Hepatic stellate cell (primary cell): ENCODE measurements at places on chromosomes 6 and 20.
A peak's percentile ranks its signal among the peaks of the same experiment; 100 is the strongest.

GRCh38 chr20:40959325-40960092 is 69.1 kb upstream of the TOP1 start:
- DNase-seq = no peak

DNA sequence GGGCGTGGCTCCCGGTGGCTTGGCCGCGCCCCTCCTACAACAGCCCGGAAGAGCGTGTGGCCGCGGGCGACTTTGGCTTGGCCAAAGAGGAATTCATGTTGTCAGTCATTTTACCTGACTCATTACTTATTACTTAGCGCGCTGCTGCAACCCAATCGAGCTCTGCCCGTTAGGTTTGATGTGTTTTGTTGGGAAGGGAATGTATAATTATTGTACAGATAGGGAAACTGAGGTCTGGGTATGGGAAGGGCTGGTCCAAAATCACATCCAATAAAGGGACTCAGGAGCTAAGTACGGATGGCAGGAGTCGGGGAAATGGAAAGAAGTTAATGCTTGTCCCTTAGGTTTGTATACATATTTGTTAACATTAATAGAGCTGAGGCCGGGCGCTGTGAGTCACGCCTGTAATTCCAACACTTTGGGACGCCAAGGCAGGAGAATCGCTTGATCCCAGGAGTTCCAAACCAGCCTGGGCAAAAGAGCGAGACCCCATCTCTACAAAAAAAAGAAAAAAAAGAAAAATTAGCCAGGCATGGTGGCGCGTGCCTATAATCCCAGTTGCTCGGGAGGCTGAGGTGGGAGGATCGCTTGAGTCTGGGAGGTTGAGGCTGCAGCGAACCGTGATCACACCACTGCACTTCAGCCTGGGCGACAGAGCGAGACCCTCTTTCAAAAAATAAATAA is 639 bp upstream of the ZNF335 start:
- no peak for DNase-seq

DNA sequence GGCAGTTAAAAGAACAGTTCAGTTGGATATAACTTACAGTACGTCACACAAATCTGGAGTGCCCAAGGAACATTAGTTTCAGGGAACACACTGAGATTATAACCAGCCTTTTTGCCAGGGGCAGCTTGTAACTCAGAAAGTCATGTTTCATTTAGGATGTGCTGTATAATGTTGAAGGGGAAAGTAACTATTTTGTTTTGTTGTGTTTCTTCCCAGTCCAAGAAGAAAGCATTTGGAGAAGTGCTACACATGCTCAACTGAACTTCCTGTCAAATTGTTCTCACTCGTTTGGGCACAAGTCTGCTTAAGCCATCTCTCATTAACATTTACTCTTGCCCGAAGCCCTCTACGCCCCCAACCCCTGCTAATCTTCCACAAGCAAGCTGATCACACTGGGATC is 157.9 kb downstream of the BTBD9 start:
- no peak for DNase-seq

- no peak for DNase-seq
These were observed 110.1 kb downstream of the GPR63 start for GRCh38 chr6:96727144-96727543.

DNA sequence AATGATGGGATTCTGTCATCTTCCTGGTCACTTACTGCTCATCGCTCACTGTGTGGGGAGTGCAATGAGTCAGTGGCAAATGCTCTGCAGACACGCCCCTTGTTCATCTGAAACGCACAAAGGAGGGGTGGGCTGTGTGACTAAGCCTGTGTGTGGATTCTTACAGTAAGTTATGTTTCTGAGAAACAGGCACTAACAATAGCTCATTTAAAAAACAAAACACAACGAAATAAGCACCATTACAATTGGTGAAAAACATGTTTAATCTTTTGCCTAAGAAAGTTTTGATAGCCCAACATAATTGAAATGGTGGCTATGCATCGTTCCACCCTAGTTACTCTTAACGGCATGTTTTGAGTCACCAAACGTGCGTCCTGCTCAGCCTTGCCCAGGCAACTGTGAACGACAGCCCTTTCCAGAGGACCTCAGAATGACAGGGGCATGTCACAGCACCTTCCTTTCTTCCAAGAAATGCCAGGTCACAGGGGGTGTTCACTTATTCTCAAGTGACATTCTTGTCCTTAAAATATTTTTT is 118.4 kb upstream of the SGK1 start:
- peak; percentile 73 for DNase-seq

DNA sequence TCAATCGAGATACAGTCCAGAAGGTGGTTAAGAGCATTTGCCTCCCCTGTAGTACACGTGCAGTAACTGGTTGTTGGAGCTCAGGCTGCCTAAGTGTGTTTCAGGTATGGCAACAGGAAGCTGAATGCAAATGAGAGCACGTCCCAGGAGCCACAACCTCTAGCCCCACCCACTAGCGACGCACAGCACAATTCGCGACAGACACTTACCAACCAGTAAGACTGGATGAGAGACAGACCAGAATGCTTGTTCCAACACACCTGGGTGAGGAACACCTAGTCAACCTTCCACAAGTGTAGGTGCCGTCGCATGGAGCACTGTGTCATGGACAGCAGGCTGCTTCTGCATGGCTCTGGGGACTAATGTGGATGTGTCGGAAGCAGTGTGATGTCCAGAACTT is 7.2 kb upstream of the SERPINB1 start:
- no peak for DNase-seq

DNA sequence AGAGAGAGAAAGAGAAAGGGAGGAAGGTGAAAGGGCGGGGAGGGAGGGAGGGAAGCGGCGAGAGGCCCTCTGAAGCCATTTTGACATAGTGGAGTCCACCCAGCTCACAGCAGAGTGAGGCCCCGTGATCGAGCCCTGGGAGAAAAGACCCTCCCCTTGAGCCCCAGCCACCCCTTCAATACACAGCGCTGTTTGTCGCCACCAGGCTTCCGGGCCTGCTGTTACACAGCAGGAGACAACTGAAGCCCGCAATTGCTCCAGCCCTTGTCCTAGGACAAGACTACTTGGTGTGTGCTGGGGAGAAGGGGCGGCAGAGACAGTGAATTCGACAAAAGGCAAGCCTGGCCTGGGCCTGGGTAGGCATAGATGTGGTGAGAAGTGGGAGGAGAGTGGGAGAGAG is 67.3 kb downstream of the PRR18 start:
- no peak for DNase-seq

GRCh38 chr20:30985386-30985785 is 272.1 kb upstream of the DEFB115 start:
- no peak for DNase-seq

- DNase-seq = no peak
These were observed 5.9 kb downstream of the RNF146 start for GRCh38 chr6:127272576-127272975.

- DNase-seq = no peak
These were observed 176.9 kb upstream of the SALL4 start for GRCh38 chr20:51979226-51979625.

DNA sequence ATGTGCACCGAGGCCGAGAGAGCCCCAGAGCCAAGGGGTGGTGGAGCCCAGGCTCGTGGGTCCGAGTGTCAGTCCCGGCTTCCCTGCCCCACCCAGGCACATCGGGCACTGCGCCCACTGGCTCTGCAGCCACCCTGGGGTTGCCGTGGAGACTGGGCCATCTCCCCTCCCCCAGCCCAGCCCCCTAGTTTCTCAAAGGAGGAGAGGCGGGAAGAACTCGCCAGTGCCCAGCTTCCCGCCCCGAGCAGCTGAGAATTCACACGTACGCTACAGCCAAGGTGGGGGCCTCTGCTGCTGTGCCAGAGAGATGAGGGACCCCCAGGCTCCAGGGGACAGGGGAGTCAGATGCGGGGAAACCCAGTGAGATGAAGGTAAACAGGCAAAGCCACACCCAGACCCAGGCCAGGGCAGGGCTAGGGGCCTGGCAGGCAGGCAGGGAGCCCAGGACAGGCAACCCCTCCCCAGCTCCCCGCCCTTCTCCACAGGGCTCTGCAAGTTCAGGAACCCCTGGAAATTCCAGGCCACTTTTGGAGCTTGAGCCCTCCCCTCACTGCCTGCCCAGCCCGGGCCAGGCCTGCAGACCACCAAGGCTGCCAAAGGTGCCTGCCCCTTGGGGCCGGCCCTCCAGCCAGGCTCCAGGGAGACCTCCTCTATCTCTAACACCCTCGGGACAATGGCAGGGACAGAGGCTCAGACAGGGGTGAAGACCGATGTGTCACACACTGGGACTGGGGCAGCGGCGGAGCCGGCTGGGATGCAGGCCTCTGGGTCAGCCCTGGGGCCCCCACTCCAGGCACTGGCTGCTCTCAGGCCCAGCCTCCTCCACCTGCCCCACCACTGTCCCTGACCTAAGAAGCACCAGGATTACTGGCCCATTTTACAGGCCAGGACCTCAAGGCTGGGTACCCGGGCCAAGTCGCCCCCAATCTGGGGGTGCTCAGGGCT is 6.0 kb downstream of the LAMA5 start:
- DNase-seq = no peak

GRCh38 chr6:34990971-34991560 is 102.0 kb downstream of the ANKS1A start:
- peak; percentile 83 for DNase-seq

DNA sequence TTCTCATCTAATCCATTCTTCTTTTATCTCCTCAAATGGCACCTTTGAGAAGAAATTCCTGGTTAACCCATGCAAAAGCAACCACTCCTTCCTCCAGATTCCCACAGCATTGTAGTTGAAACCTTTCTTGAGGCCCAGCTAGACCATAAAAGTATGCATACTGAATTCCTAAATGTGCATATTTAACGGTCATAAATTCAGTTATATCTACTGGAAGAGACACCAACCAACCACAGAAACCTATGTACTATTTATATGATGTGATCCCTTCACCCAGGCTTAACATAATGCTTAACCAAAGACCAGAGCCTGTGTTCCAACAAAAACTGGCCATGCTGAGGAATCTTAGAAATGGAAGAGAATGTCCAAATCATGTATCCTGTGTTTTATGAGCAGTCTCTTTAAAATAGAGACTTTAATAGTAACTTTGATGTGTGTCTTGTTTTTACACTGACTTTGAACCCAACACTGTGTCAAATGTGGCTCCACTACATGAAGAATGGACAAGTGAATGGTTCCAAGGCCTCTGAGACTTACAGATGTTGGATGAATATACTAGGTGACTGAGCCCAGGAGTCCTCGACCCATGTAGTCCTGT is 11.4 kb upstream of the TAF8 start:
- no peak for DNase-seq

GRCh38 chr6:169171951-169172350 is 81.7 kb downstream of the THBS2 start:
- no peak for DNase-seq

- DNase-seq = no peak
These were observed 43.6 kb downstream of the SLC24A3 start for GRCh38 chr20:19256085-19256484.

- DNase-seq = no peak
These were observed 17.4 kb upstream of the SDHAF4 start for GRCh38 chr6:70549327-70549726.

- DNase-seq = no peak
These were observed 353.3 kb downstream of the ZFAND3 start for GRCh38 chr6:38172739-38173410.

- DNase-seq = no peak
These were observed 281.7 kb downstream of the CDH26 start for GRCh38 chr20:60239956-60240355.

DNA sequence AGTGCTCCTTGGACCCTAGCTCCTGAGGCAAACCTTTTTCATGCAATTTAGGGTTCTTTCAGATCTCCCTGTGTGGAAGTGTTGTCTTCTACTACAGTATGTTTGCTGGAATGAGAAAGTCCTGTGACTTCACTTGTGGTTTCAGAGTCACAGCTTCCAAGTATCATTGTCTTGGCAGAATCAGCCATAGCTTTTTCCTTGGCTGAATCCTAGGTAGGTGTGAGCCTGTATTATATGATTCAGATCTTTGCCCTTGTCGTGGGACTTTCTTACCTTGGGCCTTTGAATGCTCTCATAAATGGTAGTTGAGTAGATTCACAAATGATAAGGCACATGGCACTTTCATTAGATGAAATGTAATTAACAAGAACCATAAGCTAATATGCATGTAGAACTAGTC is 16.5 kb downstream of the CARMIL1 start:
- no peak for DNase-seq

DNA sequence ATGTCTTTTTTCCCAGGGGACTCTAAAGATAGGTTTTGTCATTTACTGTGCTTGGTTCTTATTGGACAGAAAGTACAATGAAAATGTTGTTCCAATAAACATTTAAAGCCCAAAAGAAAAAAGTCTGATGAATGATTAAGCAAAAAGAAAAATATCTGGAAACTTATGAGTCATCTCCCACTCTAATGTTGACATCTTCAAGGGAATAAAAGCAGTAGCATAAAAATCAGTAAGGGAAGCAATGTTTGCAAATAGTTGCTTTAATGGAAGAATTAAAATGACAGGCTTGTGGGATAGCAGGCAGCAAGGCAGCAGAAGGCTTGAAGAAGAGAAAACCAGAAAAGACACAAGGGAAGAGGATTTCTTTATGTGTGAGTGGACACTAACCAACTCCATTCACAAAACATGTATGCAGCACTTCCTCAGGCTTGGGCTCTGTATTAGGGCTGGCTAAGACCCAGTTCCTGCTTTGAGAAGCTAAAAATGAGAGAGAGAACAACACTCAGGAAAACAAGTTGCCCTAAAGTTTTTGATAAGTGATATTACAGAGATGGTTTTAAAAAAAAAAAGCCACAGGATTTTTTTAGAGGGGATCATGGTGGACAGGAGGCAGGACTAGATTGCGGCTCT is 263.2 kb upstream of the NT5E start:
- DNase-seq = no peak

- DNase-seq = no peak
These were observed 126.0 kb downstream of the CD83 start for GRCh38 chr6:14243597-14243996.

DNA sequence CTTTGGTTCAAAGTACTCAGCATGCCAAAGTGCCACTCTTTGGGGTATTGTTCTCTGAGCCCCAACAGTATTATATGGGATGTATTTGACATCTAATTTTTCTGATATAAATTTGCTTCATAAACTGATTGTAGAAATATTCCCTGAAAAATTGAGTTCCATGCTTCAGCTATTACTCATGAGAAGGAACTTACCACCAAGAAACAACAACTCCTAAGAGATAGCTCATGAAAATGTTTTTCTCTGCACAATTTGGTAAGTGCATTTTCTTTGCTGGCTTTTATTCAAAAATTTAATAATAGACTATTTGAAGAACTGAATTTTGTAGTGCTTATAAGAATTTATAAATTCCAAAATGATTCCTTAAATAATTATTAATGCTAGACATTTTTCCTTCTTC is 12.8 kb upstream of the TPD52L1 start:
- peak; percentile 48 for DNase-seq

DNA sequence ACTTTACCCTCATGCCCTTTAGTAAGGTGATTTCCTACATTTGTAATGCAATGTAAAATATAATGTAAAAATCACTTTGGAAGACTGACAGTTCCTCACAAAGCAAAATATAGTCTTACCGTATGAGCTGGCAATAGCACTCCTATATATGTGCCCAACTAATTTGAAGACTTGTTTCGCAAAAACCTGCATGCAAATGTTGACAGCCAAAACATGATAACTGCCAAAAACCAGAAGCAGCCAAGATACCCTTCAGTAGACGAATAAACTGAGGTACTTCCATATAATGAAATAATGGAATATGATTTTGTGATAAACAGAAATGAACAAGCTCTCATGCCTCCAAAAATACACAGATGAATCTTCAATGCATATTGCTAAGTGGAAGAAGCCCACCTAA is 13.6 kb downstream of the AURKA start:
- DNase-seq = no peak
